Activated T-helper 1 cell treated with anti-CD3 and anti-CD28 coated beads, Interleukin-12 subunit alpha, Interleukin-12 subunit beta, Interleukin-2, Interleukin-4 antibody, amounts not matched to agents 30 ng/mL and 10 ng/mL and 1 ng/mL, durations not matched to agents 14 hours and 24 hours and 36 hours (primary cell): ENCODE measurements at places on chromosomes 1 and 21.

GRCh38 chr1:87578464-87578863, 249.8 kb downstream of the LMO4 start:
- no peak overlapping the region for H3K4me3 ChIP-seq
- no peak overlapping the region for H3K27ac ChIP-seq
- no peaks in the 10 kb centered on the region for H3K4me1 ChIP-seq
- H3K36me3 ChIP-seq: no peaks in the 10 kb centered on the region

DNA sequence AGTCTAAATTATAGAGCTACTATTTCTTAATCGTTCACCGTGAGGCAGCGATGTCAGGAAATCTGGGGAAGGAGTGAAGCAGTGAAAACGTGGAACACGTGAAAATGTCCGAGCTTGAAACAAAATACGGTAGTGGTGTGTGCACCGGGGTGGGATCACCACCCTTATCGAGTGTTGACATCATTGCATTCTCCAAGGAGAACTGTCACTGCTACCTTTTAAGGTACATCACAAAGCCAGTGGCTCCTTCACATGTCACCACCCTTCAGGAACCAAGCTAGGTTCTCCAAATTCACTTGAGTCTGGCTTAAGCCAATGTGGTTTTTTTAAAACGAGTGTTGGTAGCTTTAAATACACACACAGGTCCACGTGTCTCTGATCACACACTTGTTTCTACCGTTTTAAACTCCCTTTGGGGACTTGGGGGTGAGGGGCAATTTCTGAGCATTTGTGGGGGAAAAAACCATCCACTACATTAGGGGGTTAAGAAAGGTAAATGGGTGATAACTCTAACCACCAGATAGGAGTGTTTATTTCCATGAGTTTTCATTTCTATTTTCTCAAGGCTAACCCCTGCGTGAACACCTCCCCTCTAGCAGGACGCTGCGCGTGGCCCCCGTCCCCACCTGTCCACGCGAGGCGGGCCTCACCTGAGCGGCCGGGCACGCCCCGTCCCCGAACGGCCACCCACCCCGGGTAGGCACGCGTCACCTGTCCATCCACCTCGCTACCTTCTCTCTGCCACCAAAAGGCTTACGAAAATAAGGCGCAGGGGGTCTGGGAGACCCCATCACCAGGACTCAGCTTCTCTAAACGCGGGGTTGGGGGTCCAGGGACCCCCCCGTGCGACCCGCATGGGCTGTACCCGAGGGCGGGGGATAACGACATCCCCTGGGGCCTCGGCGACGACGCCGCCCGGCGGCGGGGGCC, 978 bp downstream of the PRDM15 start:
- no peaks in the 10 kb centered on the region for H3K27me3 ChIP-seq
- peaks cover 5% of the 10 kb centered on the region for H3K36me3 ChIP-seq
- peak overlapping the region; percentile 91 for H3K27ac ChIP-seq
- H3K4me3 ChIP-seq: peak overlapping the region; percentile 91
- no peak for DNase-seq
- H3K4me1 ChIP-seq: peaks cover 26% of the 10 kb centered on the region

DNA sequence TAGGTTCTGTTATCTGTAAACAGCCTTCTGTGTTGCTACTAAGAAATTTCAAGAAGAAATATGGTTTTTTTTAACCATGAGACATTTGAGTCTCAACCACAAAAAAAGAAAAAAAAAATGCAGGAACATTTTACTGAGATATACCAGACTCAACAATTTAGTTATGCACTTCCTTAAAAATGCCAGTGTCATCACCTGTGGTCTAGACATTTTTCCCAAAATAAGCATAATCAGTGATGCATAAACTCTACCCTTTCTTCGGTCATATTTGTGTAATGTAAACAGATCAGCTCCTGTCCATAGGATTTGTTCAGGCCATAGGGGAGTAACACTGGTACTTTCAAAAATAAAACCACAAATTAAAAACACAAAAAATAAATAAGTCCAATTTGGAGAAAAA, 122.6 kb upstream of the TNFSF4 start:
- H3K36me3 ChIP-seq: no peaks in the 10 kb centered on the region
- H3K4me1 ChIP-seq: peaks cover 19% of the 10 kb centered on the region
- H3K4me3 ChIP-seq: no peak overlapping the region
- DNase-seq: no peak
- H3K27ac ChIP-seq: no peak overlapping the region

GRCh38 chr1:170556917-170557316, 25.0 kb downstream of the GORAB start:
- H3K4me3 ChIP-seq: no peak overlapping the region
- no peaks in the 10 kb centered on the region for H3K27me3 ChIP-seq
- H3K27ac ChIP-seq: no peak overlapping the region
- no peaks in the 10 kb centered on the region for H3K4me1 ChIP-seq
- H3K36me3 ChIP-seq: peaks cover 10% of the 10 kb centered on the region
- no peak for DNase-seq

DNA sequence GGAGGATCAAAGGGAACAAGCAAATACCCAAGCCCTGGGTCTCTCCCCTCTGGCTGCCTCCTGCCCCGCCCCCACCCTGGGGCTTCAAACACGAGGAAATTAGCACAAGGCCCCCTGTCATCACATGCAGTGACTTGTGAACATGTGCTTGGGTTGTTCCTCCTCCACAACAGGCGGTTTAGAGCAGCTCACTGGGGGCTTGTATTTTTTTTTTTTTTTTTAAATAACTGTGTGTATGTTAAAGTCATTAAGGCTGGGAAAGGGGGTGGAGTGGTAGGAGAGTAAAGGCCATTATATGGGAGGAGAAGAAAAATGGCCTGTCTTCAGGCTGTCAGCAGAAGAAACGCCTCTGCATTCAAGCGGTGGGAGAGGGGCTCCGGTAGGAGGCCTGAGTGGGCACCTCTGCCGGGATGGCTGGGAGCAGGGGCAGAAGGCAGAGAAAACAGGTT, 64.2 kb downstream of the PLXNA2 start:
- H3K27ac ChIP-seq: no peak overlapping the region
- H3K36me3 ChIP-seq: no peaks in the 10 kb centered on the region
- peaks cover 3% of the 10 kb centered on the region for H3K27me3 ChIP-seq
- DNase-seq: no peak
- H3K4me3 ChIP-seq: no peak overlapping the region

DNA sequence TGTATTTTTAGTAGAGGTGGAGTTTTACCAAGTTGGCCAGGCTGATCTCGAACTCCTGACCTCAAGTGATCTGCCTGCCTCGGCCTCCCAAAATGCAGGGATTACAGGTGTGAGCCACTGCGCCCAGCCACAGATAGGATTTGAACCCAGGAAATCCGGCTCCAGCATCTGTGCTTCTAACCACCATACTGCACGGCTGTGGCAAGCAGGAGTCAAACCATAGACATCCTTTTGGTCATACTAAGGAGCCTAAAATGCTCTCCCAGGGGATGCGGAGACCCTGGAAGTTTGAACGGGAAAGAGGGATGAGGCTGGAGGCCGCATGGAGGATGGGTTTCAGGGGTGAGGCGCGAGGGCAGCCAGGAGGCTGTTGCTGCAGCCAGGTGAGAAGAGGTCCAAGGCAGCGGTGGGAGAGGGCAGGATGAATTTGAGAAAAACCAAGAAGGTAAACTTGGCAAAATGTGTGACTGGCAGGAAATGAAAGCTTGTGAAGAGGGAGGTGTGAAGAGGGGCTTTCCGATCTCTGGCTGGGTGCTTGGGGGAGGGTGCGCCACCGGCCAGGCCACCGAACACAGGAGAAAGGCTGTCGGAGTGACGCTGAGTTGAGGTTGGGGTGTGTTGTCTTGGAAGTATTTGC, 24.0 kb upstream of the CDK18 start:
- H3K27me3 ChIP-seq: peaks cover 31% of the 10 kb centered on the region
- peak; percentile 54 for DNase-seq
- H3K4me3 ChIP-seq: peak overlapping the region; percentile 2
- H3K27ac ChIP-seq: peak overlapping the region; percentile 71

DNA sequence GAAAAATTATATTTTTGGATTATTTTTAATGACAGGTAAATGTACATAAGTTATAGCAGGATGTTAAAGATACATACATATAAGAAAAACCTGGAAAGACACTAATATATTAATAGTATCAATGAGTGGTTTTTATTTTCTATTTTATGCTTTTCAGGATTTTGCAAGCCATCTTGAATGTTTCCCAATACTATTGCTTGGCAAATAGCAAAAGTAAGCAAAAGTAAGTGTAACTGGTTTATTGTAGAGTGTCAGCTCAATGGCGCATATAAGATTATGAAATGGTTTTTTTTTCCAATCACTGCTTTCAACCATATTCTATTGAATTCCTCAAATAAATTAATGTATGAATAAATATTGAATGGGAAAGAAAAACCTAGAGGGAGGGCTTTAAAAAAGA, 36.4 kb downstream of the ZNF684 start:
- no peak overlapping the region for H3K27ac ChIP-seq
- H3K4me1 ChIP-seq: peaks cover 5% of the 10 kb centered on the region
- no peak for DNase-seq
- no peak overlapping the region for H3K4me3 ChIP-seq
- H3K36me3 ChIP-seq: no peaks in the 10 kb centered on the region

GRCh38 chr1:245365095-245366020, 210.6 kb downstream of the KIF26B start:
- no peaks in the 10 kb centered on the region for H3K27me3 ChIP-seq
- no peak overlapping the region for H3K4me3 ChIP-seq
- no peak for DNase-seq
- no peaks in the 10 kb centered on the region for H3K4me1 ChIP-seq
- no peak overlapping the region for H3K27ac ChIP-seq

DNA sequence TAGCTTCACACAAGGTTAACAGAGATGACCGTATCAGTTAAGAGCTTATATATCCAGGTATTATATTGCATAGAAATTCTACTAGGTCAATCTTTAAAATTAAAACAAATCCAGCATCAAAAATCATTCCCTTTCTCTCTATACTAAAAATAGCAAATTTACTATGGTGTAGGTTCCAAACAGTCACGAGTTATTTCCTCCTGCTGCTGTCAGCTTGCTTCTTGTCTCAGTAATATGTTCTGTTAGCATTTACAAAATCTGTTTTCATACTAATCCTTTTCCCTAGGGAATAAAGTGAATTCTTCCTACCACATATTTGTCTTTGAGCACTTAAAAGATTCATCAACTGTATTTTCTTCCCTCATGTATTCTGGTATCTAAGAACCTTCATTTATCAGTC, 2.5 kb downstream of the WDR26 start:
- H3K36me3 ChIP-seq: peaks cover 33% of the 10 kb centered on the region
- H3K27ac ChIP-seq: peak overlapping the region; percentile 89
- no peaks in the 10 kb centered on the region for H3K27me3 ChIP-seq
- H3K4me3 ChIP-seq: peak overlapping the region; percentile 85
- no peak for DNase-seq
